ENCODE measurements at places on chromosomes 1 and 21.

GRCh38 chr1:107162745-107163144 is 21.9 kb downstream of the NTNG1 start:
- no peak for DNase-seq

- no peak for DNase-seq
Observed at GRCh38 chr1:29029667-29030066, 94.0 kb downstream of the TMEM200B start.

DNA sequence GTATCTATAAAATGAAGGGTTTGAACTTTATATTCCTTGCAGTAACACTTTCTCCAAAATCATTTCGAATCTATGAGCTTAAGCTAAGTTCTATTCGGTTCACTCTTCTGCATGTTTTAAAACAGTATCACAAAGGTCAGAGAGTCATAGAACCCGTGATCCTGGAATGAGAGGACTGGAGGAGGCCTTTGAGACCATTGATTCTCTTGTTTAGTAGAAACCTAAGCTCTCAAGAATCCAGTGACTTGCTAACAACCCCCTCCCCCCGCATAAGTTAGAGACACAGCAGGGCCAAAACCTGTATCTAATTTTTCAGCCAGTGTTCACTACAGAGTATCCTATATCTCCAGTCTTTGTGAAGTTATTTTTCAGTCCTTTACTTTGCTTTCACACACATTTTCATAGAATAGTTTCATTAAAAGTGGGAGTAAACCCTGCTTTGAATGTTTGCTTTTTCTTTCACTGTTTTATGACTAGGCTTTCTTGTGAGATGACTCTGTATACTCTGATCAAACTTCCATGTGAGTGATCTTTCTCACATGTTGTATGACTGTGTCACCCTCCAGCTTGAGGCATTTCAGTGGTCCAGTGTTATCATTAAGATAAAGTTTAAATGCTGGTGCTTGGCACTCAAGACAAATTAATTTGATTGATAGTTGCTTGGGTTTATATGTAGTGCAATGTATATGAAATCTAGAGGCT is 275.4 kb upstream of the SGIP1 start:
- no peak for DNase-seq

- DNase-seq: no peak
Observed at GRCh38 chr1:26337625-26338024, 16.3 kb downstream of the CRYBG2 start.

- no peak for DNase-seq
Observed at GRCh38 chr1:171912509-171913175, 71.3 kb downstream of the DNM3 start.

- DNase-seq: no peak
Observed at GRCh38 chr21:44533891-44534627, 5.9 kb downstream of the KRTAP10-1 start.

DNA sequence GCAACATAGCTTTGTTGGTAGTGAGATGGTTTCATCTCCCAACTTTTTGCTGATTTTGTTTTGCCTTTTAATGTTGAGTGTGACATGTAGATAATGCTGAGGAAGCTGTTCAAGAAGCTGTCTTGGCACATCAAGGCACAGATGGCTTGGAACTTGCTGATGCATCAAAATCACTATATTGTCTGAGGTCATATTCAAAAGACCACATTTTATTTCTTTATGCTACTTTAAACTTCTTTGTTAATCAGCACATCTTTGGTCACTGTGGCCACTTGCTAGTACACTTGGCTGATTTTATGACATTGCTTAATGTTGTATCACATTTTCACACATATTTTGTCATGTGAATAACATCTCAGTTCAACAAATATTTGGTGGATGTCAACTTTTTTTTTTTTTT is 87.1 kb upstream of the BCL10 start:
- no peak for DNase-seq

DNA sequence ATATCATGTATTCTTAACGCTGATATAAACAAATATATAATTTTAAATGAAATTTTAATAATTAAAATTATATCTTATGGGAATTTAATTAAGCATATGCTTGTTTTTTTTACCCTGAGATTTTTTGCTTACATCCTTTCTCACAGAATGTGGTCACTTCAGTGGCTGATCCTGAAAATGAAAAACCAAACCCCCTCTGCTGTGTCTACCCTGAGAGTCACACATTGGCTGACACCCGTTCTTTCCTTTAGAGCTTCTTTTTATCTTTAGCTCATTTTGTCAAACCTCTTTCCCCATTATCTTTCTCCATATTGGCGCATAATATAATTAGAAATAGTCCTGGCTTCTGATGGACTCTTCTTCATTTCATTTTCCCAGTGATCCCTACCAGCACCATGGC is 10.8 kb upstream of the CACYBP start:
- DNase-seq: no peak

GRCh38 chr21:40660461-40660860 is 186.5 kb downstream of the DSCAM start:
- DNase-seq: no peak
